Stimulated activated CD8-positive, alpha-beta memory T cell treated with anti-CD3 and anti-CD28 coated beads, Interleukin-4, amount 100 ng/mL, for 4 hours (primary cell): ENCODE measurements at places on chromosomes 7 and 10.

GRCh38 chr10:24825551-24825950 is 101.9 kb upstream of the ARHGAP21 start:
- no peak for DNase-seq

DNA sequence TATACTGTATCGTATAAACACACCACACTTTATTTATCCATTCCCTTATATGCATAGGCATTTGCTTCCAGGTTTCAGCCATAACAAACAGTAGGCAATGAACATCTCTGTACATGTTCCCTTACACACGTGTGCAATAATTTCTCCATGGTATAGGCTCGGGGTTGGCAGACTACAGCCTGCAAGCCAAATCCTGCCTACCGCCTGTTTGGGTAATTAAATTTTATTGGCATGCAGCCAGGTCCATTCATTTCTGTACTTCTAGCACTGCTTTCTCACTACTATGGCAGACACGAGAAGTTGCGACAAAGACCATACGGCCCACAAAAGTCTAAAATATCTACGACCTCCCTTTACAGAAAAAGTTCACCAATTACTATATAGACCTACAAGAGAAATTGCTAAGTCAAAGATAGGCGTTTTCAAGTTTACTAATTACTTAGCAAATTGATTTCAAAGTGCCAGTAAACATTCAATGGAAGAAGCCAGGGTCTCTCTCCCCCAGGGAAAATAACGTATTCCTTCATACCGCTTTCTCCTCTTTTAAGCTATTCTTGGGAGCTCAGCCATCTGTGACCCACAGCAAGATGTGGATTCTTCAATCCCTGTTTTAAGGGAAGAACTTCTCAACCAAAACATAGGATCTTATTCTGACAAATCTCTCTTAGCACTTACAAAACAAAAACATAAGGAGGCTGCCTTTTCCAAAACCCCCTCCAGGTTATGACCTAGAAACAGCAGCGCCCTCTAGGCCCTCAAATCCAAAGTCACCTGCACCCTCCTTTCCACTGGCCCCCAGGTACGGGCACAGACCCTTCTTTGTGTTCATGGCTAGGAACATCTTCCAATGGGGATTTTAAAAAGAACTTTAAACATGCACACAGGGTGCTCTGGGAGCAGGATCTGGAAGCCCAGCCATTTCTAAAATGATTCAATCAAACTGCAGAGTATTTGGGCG is 100.5 kb downstream of the FGFR2 start:
- no peak for DNase-seq

GRCh38 chr10:97888641-97889262 is 39.1 kb downstream of the GOLGA7B start:
- no peak for DNase-seq

GRCh38 chr10:123464430-123465323 is 201.5 kb upstream of the GPR26 start:
- no peak for DNase-seq

- DNase-seq, result no peak
These were observed 33.8 kb downstream of the PFKFB3 start for GRCh38 chr10:6236349-6237198.

GRCh38 chr7:99679400-99680191 is at the start of gene CYP3A5:
Gene CYP3A5 (minus strand): TSS chr7:99679996. CDS start chr7:99679896, 100 bp downstream.
- DNase-seq, result no peak

- no peak for DNase-seq
These were observed 166.8 kb downstream of the IQUB start for GRCh38 chr7:123367484-123368122.

- DNase-seq, result no peak
These were observed 56.0 kb downstream of the PRF1 start for GRCh38 chr10:70546584-70546983.

- DNase-seq, result no peak
These were observed 893.0 kb downstream of the SORCS3 start for GRCh38 chr10:105534086-105534485.

DNA sequence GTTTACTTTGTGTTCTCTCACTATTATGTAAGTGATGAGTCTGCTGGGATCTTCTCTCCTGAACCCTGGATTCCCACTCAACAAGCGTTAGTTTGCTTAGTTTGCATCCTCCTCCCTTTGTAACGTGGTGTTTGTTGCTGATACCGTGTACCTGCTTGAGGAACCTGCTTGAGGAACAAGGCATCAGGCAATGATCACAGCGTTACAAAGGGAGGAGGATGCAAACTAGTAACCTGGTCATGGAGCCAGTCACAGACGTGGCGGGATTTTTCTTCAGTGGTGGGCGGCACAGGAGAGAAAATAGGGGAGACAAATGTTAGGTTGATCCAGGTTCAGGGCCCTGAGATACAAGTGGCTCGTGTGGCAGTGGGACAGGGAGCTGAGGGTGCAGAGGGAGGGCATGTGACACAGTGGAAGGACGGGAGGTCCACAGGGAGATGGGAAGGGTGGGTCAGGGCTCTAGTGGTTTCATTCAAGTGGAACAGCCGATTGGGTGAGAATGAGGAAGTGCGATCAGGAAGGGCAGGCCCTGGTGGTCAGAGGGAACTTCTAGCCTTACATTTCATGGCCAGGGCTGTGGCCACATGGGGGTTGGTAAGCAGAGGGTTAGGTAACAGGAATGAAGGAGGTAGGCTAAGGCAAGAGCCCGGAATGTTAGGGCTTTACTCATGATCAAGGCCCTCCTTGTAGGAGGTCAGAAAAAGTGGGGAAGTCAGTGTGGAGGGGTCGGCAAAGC is 38.0 kb downstream of the SNX10 start:
- DNase-seq, result no peak

- no peak for DNase-seq
These were observed 61.5 kb downstream of the KCND2 start for GRCh38 chr7:120334475-120334874.

- DNase-seq, result no peak
These were observed 6.2 kb downstream of the HHEX start for GRCh38 chr10:92695679-92696605.

- DNase-seq, result no peak
These were observed 242.9 kb upstream of the MEOX2 start for GRCh38 chr7:15929411-15929810.

DNA sequence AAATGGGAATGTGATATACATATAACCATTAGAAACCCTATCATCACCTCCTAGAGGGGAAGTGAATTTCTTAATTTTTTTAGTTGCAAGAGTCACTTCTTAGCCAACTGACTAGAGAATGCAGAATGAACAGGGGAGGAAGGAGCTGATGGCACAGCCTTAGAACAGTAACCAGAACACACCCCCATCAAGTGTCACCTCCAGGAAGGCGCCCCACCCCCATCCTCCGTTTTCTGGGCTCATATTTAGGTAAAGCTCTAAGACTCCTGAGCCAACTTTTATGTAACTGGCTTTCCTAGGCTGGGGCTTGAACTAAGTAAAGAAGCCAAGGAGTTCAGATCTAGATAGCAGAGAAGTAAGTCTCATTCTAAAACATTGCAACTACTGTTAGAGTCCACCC is 54.0 kb downstream of the COL17A1 start:
- no peak for DNase-seq

DNA sequence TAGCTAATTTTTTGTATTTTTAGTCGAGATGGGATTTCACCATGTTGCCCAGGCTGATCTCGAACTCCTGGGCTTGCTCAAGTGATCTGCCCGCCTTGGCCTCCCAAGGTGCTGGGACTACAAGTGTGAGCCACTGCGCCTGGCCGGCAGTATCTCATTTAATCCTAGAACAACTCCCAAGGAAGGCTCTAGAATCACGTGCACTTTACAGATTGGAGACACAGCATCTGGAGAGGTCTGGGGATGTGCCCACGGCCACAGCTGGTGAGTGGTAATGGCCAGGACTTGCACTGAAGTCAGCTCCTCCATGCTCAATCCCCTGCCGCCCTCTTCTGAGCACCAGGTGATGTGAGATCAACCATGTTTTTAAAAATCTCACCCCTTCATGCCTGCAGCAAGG is 43.1 kb downstream of the CARD11 start:
- no peak for DNase-seq

DNA sequence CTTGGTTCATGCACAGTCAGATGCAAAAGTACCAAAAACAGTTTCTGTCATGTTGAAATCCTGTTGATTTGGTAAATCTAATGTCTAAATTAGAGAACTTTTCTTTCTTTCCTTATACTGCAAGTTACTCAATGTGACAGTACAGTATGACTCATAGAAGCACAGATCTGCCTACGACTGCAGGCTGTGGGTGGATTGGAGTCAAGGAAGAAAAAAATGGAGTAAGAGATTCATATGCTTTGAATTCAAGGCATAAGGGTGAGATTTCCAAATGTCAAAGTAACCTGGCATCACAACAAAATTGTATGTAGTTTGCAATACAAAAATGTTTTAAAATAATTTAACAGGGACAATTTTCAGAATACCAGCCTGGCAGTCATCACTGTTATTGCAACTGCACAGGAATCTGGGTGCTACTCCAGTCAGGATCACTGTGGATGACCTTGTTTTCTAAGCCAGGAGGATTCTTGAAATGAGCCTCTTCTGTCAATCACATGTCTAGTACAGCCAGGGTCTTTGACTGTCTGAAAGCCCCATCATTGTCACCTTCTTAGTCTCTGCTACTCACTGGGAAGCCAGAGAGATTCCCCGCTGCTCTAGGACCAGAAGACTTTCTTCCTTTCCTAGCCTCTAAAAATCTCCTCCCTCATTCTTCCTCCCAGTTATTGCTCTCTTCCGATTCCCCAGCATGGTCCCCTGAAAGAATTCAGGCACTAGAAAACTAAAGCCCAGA is 83.6 kb downstream of the CD36 start:
- DNase-seq, result no peak

- DNase-seq, result no peak
These were observed 18.4 kb upstream of the SORCS3 start for GRCh38 chr10:104622598-104623209.

- no peak for DNase-seq
These were observed 55.0 kb downstream of the COL13A1 start for GRCh38 chr10:69856601-69857166.

- no peak for DNase-seq
These were observed 20.4 kb upstream of the ZNF488 start for GRCh38 chr10:47404446-47404845.

- no peak for DNase-seq
These were observed 2.0 kb downstream of the PAOX start for GRCh38 chr10:133381036-133381435.

GRCh38 chr10:57624066-57624465 is 643.6 kb downstream of the IPMK start:
- no peak for DNase-seq

DNA sequence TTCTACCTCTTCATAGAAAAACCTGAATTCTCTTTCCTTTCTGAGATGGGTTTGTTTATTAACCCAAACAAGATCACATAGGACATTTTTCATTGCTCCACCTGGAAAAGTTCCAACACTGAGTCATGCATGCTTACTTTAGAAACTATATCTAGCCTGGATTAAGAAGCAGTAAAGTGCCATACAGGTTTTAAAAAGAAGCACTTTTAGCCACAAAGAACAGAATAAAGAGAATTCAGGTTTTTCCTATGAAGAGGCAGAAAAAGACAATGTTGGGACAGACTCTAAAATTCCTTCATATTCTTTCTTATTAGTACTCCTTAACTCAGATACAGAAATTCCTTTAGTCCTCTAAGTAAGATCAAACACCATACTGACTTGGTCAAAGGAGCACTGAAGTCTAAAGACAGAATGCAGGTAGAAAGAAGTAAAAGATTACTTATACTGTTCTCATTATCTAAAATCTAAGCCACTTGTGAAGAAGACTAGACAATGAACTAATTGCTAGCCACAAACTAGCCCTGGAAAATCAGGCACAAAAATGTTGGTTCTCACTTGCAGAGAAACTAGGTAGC is 241.3 kb downstream of the ANK3 start:
- no peak for DNase-seq
